ENCODE measurements at places on chromosomes 12 and 14.
A peak's percentile ranks its signal among the peaks of the same experiment; 100 is the strongest.

GRCh38 chr12:52910248-52910883 is 5.5 kb upstream of the KRT8 start:
- DNase-seq, result no peak

GRCh38 chr12:40802656-40803055 is 110.4 kb downstream of the CNTN1 start:
- no peak for DNase-seq

- DNase-seq, result no peak
These were observed 11.5 kb upstream of the PCED1B start for GRCh38 chr12:47067771-47068431.

GRCh38 chr12:52364901-52365489 is 2.3 kb downstream of the KRT85 start:
- no peak for DNase-seq

GRCh38 chr12:541676-542324 is 82.1 kb downstream of the B4GALNT3 start:
- DNase-seq, result no peak

DNA sequence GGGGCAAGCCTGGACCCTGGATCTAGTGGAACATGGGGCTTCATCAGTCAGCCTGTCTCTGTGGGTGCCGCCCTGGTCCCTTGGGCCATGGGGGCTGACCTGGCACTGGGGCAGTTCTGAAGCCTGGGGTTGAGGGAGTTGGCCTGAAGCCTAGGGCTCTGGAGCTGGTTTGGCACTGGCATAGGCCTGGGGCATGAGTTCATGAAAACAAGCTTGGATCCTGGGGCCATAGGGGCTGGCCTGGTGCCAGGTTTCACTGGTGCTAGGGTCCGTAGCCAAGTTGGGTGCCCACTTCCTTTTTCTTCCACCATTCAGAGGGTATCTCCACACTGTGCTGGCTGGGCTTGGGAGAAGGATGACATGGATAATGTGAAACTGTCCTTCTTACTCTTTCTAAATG is 26.6 kb upstream of the ANO4 start:
- DNase-seq, result no peak

DNA sequence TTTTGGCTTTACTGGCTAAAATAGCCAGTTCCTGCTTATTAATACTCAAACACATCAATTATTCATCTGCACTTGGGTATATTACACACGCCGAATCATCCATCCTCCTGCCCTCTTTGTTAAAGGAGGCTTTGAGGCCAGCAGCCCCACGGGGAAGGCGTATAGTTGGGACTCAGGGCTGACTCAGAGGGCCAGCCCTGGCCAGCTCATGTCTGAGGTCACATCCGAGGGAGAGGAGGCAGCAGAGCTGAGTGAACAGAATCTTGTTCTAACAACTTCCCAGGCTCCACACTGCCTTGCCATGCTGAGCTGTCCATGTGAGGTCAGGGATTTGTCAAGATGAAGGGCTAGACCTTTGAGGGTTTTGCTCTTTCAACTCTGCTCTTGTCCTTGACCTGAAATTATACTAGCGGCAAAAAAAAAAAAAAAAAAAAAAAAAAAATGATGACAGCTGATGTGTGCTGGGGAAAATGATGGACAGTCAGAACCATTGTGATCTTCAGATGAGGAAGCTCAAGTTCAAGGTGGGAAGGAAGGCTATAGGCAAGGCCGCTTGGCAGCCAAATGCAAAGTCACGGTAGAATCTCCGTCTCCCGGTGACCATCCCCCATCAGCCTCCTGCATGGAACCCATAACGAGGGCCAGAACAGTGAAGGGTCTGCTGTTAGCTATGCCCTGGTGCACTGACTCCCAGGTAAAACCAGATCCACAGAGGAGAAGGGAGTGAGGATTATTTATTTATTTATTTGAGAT is 12.5 kb upstream of the MARK3 start:
- DNase-seq, result peak; percentile 63

- DNase-seq, result peak; percentile 31
These were observed 365.6 kb downstream of the BCL11B start for GRCh38 chr14:98906123-98906995.

- DNase-seq, result no peak
These were observed 41.0 kb downstream of the RPGRIP1 start for GRCh38 chr14:21320913-21321312.

DNA sequence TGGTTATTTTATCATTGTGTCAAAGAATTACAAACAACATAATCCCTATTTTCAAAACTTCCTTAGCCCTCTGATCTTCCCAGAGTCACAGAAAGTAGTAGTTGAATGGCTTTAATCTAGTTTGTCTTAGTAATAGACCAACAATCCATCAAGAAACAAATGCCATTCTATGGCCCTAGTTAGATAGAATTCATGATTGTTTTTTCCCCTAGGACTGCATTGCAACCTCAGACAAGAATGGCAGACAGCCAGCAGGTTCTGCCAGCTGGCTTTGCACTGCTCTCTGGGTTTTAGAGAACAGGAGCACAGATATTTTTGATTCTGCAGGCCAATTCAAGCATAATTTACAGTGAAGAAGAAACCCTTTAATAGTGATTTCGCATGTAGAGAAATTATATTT is 33.8 kb downstream of the SYT1 start:
- DNase-seq, result no peak

DNA sequence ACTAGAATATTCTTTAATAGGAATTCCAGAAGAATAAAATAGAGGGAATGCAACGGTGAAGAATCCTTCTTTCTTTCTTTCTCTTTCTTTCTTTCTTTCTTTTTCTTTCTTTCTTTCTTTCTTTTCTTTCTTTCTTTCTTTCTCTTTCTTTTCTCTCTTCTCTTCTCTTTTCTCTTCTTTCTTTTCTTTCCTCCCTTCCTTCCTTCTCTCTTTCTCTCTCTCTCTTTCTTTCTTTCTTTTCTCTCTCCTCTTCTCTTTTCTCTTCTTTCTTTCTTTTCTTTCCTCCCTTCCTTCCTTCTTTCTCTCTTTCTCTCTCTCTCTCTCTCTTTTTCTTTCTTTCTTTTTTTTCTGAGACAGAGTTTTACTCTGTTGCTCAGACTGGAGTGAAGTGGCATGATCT is 160.8 kb upstream of the PRICKLE1 start:
- DNase-seq, result no peak

DNA sequence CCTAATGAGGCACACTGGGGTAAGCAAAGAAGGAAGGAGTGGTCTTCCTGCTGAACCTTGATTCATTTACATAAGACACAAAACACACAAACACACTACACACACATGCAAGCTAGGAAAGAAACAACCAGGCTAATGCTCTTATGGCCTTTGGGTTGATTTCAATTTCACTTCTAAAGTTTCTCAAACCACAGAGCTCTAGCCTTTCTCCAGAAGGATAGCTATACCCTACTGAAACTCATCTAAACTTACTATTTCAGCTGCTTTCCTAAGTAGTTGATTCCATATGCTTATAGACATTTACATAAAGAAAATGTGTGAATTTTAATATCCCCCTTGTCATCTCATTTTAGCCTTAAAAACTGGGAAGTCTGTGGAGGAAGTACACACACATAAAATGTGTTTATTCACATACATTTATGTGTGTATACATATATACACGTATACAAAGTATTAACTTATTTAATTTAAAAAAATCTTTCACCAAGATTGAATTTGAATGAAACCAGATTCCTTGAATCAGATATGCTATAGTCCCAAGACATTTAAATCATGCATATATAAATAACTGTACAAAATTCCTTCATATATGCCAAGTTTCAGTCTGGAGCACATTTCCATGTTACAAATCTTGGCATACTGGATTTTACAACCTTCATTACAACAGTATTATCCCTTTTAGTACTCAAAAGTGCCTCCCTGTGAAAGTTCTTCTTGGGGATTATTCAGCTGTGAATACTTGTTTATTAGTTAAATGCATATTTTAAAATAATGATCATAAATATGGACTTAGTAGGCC is 231.8 kb upstream of the NPAS3 start:
- DNase-seq, result no peak

GRCh38 chr14:21978184-21978998 is 304.8 kb upstream of the OR4E1 start:
- peak; percentile 3 for DNase-seq

DNA sequence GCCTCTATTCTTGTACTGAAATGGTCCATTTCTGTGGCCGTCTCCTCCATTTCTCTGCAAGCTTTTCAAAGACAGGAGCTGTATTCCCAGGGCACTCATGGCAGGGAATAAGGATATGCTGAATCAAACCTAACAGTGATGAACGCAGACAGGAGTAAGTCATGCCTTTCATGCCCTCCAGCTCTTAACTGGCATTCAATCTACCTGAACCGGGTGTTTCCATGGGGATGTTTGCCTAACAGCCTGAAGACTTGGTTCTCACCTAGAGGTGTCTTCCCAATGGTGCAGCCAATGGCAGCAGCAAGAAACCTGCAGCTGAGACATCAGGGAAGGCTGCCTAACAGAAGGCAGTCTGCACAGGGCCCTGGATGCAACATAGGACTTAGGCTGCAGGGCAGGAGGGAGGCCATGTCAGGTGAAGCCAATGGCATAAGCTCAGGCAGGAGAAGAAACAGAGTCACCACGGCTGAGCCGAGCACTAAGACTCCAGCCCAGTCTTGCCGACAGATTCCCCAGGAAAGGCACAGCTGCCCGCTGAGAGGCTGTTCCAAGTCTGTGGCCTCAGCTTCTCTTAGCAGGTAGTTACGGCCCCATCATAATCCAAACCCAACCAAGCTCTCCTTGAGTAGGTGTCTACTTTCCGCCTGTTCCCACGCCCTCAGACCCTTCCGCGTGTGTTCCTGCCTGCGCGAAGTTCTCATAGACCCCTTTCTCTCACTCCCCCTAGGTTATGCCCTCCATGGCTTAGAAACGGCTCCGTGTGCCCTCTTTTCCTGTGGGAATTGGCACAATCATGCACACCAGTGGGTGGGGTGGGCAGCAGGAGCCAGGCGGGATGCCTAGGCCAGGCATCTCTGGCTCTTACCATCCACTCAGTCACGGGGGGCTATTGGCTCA is 44.1 kb downstream of the VWF start:
- no peak for DNase-seq

- no peak for DNase-seq
These were observed 161.0 kb upstream of the FKBP4 start for GRCh38 chr12:2633825-2634200.

GRCh38 chr12:123973552-123974341 is 732 bp downstream of the ZNF664 start:
- DNase-seq, result peak; percentile 34

All from Caki2 (cell line).